ENCODE measurements at places on chromosomes 16 and 17.

- DNase-seq: no peak
Observed at GRCh38 chr16:410516-411178, 9.0 kb downstream of the DECR2 start.

DNA sequence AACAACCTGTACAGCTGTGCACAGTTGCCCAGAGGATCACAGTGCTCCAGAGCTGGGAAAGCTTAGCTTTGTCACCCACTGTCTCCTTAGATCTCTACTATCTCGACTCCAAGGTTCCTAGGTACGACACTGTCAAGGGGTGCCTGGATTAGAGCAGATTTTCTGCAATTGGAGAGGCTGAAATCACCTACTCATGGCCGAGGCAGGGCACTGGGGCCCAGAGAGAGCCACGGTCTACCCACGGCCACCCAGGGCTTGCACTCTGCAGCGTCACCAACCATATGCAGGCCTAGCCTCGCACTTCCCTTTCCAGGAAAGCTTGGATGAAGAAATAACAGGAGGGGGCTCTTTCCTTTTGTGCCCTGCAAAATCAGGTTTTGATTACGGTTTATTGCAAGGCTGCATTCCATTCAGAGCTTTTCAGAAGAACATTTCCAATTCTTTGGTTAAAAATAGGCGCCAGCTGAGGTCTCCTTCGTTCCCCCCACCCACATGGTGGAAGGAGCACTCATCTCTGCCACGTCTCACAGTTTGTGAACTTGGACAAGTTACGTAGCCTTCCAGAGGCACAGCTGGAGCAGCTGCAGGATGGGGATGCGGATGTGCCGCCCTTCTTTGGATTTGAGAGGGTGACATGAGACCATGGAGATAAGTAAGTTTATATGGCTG, 80.0 kb downstream of the IRX5 start:
- DNase-seq: no peak

- no peak for DNase-seq
Observed at GRCh38 chr16:82612263-82612662, 14.5 kb upstream of the CDH13 start.

- DNase-seq: no peak
Observed at GRCh38 chr16:85566561-85567100, 46.5 kb upstream of the GSE1 start.

- DNase-seq: no peak
Observed at GRCh38 chr17:62862251-62862650, 54.1 kb upstream of the MARCHF10 start.

DNA sequence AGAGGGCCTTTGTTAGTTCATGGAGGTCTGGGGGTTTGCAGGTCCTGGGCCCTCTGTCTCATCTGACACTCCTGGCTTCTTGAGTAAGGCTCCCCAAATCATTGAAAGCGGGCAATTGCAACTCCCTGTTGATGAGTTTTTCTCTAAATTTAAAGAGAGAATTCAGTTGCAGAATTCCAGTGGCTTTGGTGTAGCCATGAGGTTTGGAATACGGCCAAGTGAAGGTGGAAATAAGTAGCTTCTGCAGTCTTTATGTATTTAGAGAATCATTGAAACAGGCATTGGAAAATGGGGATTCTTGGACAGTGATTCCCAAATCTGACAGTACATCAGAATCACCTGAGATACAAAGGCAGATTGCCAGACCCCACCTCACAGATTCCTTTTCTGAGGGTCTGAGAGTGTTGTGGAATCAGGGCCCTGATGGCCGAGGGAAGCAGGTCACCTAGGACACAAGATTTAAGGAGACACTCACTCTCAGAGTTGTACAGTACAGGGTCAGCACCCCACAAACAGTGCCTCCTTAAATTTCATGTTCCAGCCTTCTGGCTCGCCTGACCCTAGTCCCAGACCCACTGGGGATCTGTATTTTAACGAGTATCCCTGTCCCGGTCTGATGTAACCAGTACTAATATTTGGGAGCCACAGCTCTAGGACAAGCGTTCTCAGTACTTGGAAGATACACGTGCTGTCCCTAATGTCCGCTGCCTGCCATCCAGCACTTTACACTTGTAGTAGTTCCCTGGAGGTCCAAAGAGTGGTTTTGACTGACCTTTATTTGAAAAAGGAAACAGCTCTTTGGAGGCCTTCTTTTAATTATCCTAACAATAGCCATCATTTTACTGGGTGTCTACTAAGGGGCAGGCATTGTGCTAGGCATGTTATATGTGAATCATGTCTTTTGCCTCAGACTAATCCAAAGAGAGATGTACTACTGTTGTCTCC, 37.8 kb downstream of the YPEL2 start:
- DNase-seq: no peak

GRCh38 chr17:43019418-43019817, 2.8 kb downstream of the VAT1 start:
- no peak for DNase-seq

GRCh38 chr16:84182680-84183571, 3.9 kb downstream of the TAF1C start:
- DNase-seq: no peak

DNA sequence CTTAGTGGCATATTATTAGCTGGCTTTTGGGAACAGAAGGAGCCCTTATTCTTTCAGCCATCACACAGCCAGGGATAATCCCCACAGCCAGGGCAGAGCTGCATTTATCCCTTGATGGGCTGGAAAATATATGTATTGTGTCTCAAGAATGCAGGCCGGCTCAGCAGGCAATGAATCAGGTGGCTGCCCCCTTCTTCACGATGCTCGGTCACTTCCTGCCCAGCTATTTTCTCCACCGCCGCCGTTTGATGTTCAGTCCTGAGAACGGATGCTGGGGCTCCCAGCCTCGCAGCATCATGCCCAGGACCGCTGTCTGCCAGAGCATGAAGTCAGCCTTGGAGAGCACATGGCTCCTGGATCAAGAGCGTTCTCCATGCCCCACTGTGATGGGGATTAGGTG, 4.3 kb upstream of the MYH3 start:
- DNase-seq: no peak

GRCh38 chr17:45578516-45579455, 88.3 kb upstream of the PLEKHM1 start:
- DNase-seq: no peak

GRCh38 chr17:49343273-49343672, 18.8 kb downstream of the ZNF652 start:
- no peak for DNase-seq

GRCh38 chr16:57759541-57760356, 24.2 kb downstream of the KATNB1 start:
- DNase-seq: no peak

DNA sequence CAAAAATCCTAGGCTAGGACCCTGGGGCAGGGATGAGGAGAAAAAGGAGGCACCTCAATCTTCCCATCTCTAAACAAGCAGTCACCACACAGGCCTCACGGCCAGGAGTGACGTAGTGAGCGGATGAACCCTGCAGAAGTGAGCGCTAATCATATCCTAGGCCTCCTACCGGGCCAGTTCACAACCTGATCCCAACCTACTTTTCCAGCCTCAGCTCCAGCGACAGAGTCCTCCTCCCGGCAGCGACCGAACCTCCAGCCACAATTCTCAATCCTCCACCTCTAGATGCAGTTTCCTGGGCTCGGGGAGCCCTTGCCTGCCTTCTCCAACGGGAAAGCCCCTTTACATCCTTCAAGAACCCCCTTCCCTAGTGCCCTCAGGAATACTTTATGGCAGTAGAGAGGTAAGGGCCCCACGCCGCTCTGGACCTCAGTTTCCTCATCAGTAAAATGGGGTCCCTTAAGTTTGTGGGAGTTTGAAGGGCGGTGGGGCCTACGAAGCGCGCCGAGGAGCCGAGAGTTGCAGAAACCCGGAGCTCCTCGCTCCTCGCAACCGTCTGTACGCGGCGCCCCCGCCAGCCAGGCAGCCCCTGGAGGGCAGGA, 1.4 kb downstream of the ZNF668 start:
- no peak for DNase-seq

DNA sequence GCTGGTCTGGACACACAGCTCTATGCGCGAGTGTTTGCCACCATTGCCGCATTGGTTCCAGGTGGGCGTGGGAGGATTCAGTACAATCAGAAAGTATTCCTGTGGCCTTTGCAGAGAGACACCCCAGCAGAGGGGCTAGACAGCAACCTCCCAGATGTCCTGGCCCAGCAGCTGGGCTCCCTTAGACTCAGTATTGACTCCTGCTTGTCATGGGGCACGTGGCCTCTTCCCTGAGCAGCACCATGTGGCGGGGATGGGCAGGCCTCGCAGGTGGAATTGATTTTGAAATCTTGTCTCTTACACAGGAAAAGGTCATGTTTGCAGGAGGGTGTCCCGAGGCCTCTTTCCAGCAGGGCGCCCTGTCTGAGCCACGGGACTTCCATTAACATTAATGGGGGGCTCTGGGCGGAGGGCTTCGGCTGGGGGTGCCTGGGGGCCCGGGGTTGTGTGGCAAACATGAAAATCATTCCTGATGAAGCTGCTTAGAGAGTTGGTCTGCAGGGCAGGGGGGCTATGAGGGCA, 96.4 kb downstream of the C16orf78 start:
- DNase-seq: no peak

DNA sequence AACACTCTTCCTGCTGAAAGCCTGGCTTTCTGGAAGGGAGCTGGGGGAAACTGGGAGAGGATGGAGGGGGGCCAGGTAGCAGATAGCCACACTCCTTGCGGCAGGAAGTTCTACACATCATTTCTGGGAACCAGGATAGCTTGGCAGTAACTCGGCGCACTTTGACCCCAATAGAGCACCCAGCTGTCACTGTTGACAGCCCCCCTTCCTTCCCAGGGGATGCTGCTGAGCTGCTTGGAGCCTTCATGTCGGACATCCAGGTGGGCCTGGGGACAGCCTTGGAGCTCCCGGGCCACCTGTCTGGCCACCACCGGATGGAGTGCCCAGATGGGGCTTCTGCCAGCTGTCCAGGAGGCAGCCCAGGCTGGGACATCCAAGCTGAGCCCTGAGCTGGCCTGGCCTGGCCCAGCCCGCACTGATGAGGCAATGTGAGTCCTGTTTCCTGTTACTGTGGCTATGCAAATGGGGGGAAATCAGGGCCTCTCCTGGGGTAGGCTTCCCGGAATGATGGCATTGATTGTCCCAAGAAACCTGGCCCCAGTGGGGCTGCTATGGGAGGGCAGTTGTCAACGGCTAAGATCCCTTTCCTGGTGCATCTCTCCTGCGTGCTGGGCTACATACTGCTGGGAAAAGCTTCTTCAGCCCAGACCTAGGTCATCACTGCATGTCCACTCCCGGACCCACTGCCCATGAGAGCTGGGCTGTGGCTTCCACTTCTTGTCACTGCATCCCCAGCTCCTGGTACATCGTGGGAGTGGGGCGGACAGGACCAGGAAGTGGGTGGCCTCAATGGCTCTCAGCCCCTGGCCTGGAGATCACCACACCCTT, 50.0 kb downstream of the SOCS1 start:
- no peak for DNase-seq

DNA sequence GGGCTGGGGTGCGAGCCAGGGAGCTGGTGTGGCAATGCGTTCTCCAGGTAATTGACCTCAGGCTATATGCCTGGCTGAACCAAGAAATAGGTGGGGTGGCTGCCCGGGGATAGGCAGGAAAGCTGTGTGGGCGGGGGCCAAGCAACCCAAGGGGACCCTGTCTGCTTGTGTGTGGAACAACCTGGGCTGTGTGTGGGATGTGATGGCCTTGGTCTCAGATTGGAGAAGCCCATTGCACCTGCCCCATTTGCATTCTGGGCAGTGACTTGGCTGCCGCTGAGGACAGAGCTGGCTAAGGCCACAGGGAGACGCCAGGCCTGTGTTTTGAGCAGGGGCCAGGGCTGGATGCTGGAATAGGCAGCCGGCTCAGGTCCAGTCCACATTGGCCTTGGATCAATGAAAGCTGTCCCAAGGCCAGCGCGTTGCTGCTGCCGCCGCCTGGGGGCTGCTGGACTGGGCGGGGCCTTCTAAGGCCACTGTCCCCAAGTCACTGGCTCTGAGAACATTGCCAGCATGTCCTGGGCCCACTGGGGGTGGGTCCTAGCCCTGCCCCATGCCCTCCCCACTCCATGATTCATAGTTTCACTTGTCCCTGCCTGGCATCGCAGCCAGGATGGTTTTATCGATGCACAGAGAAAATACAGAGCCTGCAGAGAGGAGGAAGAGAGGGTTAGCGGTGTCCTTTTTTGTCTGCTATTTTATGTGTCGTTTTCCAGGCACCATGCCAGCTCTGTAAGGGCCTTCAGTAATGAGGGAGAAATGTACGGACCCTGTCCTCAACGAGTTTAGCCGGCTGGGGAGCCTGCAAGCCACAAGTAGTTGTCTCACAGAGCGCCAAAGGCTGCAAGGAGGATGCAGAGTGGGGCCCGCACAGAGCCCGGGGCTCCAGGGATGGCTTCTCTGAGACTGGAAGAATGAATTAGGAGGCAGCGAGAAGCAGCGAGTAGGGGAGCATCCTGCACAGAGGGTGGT, 43.9 kb downstream of the NKD1 start:
- DNase-seq: no peak

DNA sequence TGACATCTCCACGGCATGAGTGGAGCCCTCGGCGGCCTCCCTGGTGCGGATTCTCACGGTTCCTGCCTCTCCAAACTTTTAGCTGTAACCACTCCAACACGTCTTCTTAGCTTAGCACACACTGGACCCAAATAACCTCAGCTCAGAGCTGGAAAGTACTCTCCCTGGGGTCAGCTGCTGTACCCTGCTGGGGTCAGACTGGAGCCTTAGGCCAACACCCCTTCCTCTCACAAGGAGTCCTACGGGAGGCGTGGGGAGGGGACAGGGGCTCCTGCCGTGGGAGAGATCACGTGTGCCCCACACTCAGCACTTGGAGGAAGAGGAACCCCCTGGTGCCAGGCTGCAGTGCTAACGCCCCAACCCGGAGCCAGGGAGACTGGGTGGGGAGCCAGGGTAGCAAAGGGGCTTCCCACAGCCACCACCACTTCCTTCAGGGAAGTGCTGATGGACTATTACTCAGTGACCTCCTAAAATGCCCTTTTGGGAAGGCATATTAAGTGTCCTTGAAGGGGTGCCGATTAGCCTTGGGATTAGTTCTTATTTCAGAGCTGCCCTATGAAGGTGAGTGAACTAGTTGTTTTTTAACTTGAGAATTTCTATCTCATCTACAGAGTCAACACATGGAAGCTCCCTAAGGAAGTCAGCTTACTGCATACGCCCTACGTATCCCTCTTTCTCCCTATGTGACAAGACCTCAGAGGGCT, 124.0 kb downstream of the HIC1 start:
- DNase-seq: no peak

DNA sequence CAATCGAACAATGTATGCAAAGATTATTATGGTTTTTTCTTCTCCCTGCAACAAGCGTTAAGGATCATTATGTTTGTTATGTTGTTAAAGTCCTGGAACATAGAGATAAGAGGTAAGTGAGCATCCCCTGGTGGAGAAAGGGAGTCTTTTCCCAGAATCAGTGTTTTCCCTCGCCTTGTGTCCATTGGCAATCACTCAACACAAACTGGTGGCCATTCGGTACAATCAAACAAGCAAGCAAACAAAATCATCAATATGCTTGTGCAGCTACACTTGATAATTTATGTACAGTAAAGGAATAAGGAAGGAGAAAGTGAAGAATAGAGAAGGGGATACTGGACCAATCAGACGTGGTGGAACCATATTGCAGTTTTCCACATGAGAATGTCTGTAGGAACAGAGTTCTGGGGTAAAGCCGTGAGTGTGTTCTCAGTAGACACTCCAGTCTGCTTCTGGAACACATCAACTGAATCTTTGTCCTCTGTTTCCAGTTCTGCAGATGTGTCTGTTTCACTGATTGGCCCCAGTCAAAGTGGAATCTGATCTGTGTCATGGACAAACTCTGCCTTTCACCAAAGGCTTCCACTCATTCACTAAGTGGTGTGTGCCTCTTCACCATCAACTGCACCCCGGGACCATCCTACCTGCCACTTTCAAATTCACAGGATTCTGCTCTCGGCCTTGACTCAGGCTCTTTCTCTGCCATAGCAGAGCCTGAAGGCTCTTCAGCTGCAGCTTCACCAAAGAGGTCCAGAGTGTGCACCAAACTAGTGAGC, 169.5 kb downstream of the AHSP start:
- no peak for DNase-seq

Data from activated T-cell treated with anti-CD3 and anti-CD28 coated beads, Interleukin-2, amount 50 U/mL, for 4 hours (primary cell).